Mammary epithelial cell (primary cell): ENCODE measurements at places on chromosomes 2 and 18. TPM values are rescaled to one million over a fixed set of nuclear protein-coding genes. Genes with fewer than 3 reads are reported as not detected.

- peak; percentile 75 for DNase-seq
Observed at GRCh38 chr2:123518367-123518766, 506.7 kb upstream of the CNTNAP5 start.

The ACTG2 gene
- total RNA-seq, result 1.2 and 2.2 TPM in 2 replicates

DNA sequence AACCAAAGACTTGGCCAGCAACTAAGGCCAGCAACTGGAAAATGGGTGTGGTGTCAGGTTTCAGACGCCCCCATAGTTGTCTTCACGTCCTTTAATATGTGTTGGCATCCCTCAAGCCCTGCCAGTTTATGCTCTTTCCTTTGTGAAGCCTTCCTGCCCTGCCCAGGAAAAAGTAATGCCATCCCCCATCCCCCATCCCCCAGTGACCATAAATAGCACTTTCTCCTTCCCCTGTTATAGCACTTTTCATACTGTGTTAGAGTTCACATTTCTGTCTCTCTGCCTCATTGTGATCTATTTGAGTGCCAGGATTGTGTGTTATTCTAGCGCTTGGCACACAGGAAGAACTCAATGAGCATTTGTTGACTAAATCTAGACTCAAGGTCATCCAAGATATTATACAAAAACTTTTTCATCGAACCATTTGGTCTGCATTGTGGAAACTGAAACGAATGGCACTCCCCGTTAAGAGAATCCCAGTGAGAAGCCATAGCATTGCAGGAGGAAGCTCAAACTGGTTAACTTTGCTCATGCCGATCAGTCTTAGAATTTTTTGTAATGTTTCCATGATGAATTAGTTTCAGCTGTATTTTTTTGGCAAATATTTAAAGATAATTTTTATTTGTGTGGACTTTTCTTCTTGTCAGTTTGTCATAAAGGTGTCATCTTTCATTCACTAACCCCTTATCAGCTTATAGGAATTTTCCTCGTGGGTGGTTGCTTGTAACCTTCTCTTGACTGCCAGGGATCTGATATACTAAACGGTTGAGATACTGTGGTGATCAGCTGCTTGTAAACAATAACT is 15.7 kb downstream of the CRIM1 start:
- no peak for DNase-seq

DNA sequence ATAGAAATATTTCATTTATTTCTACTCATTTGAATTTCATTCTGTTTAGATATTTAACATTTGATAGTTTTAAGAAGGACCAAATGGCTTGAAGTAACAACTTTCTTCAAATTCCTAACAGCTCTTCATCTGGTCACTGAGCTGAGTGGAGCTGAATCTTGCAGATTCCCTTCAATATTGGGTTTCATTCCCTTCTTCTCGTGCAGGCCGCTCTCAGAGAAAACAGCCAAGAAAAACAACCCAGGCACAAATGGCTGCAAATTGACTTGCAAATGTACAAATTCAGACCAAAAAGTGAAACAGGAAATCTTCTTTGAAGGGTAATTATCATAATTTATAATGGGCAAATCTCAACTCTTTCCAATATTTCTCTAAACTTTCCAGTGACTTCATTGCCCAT is 30.3 kb upstream of the GCG start:
- no peak for DNase-seq
